ENCODE measurements at places on chromosomes 5 and 9. TPM values are rescaled to one million over a fixed set of nuclear protein-coding genes. Genes with fewer than 3 reads are reported as not detected.

Gene NR6A1
- total RNA-seq: 1.1 TPM

Gene ADAMTS13
- 2.3 TPM for total RNA-seq

Gene SPINK4
- not detected for total RNA-seq

Gene ADCY2
- not detected for total RNA-seq

Gene SEMA5A
- total RNA-seq: 11.4 TPM

GRCh38 chr9:110148891-110149290 is 59.1 kb downstream of the C9orf152 start:
- DNase-seq: peak; percentile 59

GRCh38 chr5:95891499-95891898 is 69.0 kb upstream of the GLRX start:
- no peak for DNase-seq

GRCh38 chr9:129174724-129175514 is 3.1 kb downstream of the IER5L start:
- DNase-seq: peak; percentile 88

GRCh38 chr5:38765399-38765861 is 80.4 kb upstream of the OSMR start:
- DNase-seq: peak; percentile 53

- no peak for DNase-seq
Measured at GRCh38 chr9:131669269-131670157, 70.4 kb downstream of the RAPGEF1 start.

DNA sequence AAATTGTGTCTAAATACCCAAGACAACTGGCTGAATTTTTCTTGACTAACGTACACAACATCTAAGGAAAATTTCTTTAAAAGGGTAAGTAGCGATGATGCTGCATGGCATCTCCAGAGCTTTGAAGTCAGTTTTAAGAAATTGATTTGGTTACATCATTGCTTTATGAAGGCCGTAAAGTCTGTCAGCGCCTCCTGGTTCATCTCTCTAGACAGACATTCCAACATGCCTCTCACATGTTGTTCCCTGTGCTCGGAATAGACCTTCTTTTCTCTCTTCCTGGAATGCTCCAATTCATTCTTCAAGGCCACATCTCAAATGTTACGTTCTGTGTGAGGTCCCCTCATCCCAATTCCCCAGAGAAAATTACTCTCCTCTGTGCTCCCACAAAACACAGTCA is 108.7 kb upstream of the SSBP2 start:
- DNase-seq: no peak

DNA sequence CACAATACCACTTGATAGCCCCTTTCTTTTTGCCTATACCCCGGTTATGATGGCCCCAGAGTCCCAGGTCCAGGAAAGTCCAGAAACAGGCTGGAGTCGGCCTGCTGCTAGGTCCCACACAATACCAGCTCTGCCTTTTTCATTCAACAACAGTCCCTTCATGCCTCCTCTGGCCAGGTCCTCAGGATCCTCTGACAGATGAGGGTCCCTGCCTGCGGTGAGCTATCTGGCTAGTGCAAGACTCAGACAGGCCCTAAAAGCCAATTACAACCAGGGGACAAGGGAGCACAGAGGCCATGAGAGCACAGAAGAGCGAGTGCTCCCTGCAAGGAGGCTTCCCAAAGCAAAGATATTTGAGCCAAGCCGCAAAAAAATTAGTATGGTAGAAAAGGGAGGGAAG is 84.8 kb upstream of the ZBTB43 start:
- no peak for DNase-seq

Measured in LHCN-M2 (cell line).